ENCODE measurements at places on chromosomes 5 and 9.
A peak's percentile ranks its signal among the peaks of the same experiment; 100 is the strongest.

DNA sequence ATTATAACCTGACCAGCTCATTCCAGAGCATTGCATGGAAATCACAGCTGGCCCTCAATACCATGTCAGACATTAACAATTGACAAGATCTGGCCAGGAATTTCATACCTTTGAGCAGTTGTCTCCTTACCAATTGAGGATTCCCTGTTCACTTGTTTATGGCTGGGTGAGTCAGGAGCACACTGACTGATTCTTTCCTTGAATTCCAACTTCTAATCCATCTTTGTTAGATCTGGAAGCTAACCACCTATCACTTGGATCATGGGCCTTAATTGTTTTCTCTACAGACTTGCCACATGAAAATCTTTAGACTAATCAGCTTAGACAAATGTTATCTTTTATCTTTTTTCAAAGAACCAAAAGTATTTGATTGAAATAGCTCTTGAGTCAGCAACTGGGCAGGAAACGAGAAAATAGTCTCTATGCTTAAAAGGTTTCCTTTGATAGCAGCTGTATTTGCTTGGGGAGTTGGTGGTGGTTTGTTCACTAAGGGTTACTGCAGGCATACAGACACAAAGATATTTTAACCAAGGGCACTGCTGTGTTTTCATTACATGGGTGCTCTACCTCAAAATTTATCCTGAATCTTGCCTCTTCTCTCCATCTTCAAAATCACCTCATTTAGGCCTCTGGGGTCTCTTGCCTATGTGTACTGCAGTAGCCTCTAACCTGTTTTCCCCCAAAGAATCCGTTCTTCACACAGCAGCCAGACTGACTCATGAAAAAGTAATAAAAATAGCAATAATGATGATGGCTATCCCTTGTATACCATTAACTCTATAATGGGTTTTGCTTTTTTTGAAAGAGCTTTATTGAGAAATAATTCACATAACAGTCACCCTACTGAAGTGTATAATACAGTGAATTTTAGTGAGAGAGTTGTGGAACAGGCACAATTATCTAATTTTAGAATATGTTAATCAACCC is 197.0 kb upstream of the NMUR2 start:
- no peak for DNase-seq

- peak; percentile 49 for DNase-seq
These were observed 28.2 kb downstream of the MTRR start for GRCh38 chr5:7897014-7897600.

- DNase-seq: peak; percentile 65
These were observed 12.6 kb upstream of the TNIP1 start for GRCh38 chr5:151093476-151093889.

- no peak for DNase-seq
These were observed 250.4 kb upstream of the IRX4 start for GRCh38 chr5:2133080-2133479.

- no peak for DNase-seq
These were observed 250.1 kb upstream of the KLF4 start for GRCh38 chr9:107739601-107740082.

GRCh38 chr9:122218935-122219855 is 9.6 kb downstream of the LHX6 start:
- peak; percentile 94 for DNase-seq

DNA sequence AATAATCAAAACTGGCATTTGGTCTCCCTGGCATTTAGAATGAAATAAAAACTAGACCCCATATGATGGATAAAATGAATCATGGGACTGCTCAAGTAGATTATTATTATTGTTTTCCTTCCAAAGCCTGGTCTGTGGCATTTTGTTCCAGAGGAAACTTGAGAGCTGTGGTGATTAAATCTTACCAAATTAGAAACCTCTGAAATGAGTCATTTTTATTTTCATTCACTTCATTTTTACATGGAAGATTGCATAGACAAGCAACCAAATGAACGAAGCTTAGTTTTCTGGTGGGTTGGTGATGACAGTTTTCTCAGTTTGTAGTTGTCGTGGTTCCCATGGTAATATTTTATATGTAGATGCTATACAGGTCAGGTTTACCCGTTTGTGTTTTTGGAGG is 23.4 kb downstream of the PAM start:
- DNase-seq: no peak

GRCh38 chr9:109499631-109500410 is 1.7 kb upstream of the PTPN3 start:
- no peak for DNase-seq

DNA sequence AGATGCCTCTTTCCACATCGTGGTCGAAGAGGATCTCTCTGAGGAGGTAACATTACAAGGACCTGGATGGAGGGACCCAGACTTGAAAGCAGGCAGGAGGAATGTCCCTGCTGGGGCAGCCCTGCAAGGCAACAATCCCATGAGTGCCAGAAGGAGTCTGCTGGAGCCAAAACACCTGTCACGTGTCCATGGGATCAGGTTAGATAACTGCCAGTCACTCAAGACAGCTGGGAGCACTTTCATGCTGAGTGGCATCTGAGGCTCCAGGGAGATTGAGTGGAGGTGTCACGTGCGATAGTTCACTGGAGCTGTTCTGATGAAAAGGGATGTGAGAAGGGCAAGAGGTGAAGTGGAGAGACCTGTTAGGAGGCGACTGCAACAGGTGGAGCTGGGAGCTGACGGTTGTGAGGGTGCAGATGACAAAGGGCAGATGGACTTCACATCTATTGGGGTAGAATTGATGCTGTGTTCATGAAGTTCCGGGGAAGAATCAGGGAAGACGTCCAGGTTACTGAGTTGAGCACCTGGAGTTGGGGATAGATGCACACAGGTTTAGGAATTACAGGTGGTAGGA is 68.4 kb downstream of the ICE1 start:
- no peak for DNase-seq

- DNase-seq: no peak
These were observed 352.5 kb upstream of the C9orf72 start for GRCh38 chr9:27925815-27926214.

GRCh38 chr5:103519550-103519949 is 43.0 kb downstream of the NUDT12 start:
- DNase-seq: peak; percentile 11

GRCh38 chr5:120016717-120017382 is 387.5 kb downstream of the FAM170A start:
- no peak for DNase-seq

- no peak for DNase-seq
These were observed 187.0 kb upstream of the ADCY2 start for GRCh38 chr5:7208938-7209337.

GRCh38 chr9:135770771-135771170 is 68.8 kb downstream of the KCNT1 start:
- DNase-seq: no peak

DNA sequence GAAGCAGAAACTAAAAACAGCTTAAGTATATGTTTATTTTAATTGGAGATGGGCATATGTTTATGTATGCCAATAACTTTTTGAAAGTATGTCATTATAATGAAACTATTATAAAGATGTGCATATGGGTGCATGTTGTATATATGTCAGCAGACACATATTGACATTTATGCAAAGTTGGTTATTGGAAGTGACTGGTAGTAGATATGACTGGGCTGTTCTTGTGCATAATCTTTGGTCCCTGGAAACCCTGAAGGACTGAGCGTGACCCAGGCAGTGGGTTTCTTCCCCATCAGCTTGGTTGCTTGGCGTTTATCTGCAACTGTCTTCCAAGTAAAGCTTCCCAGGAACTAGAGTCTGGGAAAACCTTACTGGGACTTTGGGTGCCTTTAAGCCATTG is 25.7 kb downstream of the ANKRA2 start:
- no peak for DNase-seq

DNA sequence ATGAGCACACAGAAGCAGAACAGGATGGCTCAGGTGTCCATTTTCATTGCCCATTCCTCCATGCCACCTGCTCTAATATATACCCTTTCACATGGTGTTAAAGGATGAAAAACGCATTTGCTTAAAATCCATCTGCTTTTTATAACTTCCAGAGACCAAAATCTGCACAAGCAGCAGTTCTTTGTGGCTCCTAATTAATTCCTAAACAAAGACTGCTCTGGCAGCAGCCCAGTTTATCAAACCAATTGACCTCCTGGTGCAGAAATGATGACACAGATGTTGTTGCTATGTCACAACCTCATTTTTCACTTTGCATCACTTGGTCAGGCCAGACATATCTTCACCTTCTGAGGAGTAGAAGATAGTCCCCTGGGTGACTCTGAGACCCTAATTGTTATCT is 141.2 kb downstream of the ASTN2 start:
- DNase-seq: no peak

- DNase-seq: no peak
These were observed 730.9 kb upstream of the RGMB start for GRCh38 chr5:98042521-98042920.

DNA sequence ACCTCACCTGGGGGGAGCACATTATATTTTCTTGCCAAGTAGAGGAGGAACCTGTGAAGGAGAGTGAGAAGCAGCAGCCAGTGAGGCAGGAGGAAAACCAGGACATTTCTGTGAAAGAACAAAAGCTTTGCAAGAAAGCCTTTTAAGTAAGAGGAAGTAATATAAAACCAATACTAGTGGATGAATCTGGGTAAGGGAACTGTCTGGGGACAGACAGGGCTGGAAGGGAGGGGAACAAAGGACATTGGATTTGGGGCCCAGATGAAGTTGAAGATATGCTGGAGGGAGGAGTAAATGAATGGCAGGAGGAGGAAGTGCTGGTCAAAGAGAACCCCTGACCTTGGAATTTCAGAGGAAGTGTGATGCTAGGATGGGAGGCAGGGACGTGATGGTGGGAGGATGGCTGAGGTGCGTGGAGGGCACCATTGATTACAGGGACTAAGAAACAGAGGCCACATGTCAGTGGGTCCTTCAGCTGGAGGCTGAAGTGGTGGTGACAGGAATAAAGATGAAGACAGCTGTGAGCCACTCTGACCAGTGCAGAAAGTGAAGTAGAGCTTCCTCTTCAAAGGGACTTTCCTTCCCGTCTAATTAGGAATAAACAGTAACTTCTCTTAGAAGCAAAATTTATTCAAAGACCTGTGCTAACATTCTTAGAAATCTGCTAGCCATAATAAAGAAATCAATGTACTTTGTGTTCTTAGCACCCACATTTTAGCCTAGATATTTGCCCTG is 43.5 kb upstream of the FABP6 start:
- DNase-seq: peak; percentile 63

DNA sequence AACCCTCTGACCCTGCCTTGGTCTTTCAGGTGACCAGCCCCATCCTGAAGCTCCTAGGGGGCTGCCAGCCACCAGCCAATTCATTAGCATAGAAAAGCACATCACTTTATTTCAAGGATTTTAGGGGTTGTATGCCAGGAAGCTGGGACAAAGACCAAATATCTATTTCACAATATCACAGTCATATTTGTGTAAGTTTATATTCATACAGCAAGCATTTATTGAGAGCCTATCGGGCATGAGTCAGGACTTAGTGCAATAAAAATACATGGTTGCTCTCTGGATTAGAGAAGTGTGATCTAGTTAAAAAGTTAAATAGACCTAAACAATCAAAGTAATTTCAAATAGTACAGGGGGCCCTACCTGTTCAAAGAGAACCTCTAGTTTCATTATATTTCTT is 113.8 kb downstream of the ERCC6L2 start:
- DNase-seq: no peak

DNA sequence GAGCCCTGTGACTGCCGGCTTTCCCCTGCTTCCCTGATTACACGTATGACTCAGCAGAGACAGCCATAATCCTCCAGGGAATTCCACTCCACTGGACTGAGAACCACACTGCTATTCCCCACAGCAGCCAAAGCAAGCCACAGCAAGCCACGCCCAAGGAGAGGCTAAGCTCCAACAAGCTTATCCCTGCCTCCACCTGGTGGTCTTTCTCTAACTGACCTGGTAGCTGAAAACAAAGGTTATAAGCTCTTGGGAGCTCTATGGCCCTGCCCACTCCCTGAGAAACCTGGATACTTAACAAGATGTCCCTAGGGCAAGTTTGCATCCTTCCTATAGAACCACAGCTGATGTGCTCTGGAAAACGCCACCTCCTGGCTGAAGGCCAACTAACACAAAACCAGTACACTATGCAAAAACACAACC is 613.7 kb upstream of the CDH18 start:
- DNase-seq: peak; percentile 4

- no peak for DNase-seq
These were observed 338.7 kb downstream of the NPR3 start for GRCh38 chr5:33049842-33050241.

GRCh38 chr5:171476701-171477100 is 57.3 kb downstream of the FGF18 start:
- DNase-seq: no peak

GRCh38 chr5:168663276-168664004 is 84.3 kb upstream of the PANK3 start:
- no peak for DNase-seq

DNA sequence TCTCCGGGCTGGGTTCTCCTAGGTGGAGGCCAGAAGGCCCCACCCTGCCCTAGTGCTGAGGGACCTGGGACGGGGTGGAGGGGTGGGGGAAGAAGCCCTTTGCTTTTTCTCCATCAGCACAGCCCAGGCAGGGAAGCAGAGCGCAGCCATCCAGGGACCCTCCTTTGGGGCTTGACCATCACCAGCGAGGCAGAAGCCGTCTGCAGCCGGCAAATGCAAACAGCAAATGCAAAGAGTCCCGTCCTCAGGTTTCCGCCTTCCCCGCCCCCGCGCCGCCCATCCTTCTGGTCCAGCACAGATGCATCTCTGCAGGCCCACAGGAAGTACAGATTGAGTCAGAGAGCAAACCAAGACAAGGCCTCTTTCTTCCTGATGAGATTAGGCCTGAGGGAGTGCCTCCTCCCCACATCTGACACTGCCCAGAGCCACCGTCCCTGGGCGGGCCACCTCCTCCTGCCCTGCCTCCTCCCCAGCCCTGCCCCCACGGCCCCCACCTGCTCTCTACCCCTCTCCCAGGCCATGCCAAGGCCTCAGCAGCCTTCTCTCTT is 23.4 kb downstream of the CORO2A start:
- DNase-seq: peak; percentile 31

DNA sequence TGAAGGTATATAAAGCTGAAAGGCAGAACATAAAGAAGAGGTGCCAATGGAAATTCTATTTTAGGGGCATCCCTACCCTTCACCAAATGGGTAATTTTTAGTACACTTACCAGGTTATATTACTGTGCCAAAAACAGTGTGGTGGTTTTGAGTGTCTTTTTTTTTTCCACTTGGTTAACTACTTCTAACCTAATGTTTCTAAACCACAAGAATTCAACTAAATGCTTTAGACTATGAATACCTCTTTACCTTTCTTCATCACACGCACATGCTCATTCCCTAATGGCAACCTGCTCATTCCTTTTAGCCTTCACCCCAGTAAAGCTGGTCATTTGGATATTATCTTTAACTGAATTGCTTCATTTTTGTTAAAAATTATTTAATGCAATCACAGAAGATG is 215.6 kb downstream of the PIK3R1 start:
- DNase-seq: no peak

- peak; percentile 46 for DNase-seq
These were observed 8.8 kb upstream of the GLIPR2 start for GRCh38 chr9:36127652-36128244.

Data from KBM-7 (cell line).